H54 (cell line): ENCODE measurements at places on chromosomes 12 and 14.

- DNase-seq, result no peak
These were observed 297.6 kb upstream of the SEL1L start for GRCh38 chr14:81831128-81831820.

GRCh38 chr12:52634266-52635056 lies 16.1 kb upstream of the KRT73 start:
- DNase-seq, result no peak

DNA sequence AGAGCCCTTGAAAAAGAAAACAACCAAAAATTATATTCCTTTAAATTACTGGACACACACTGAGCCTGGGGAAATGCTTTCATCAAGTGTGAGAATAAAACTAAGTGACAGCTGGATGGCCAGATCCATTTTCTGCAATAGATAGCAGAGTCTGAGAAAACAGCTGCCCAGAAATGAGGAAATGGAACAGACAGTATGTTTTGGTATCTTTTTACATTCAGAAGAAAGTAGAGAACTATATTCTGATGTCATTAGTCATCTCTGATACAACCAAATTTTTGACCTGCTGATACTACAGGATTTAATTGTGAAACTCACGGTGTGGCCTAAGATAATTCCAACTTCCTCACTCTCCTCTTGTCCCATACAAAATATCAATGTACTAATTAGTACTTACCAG lies 78.2 kb downstream of the HMGA2 start:
- DNase-seq, result no peak

DNA sequence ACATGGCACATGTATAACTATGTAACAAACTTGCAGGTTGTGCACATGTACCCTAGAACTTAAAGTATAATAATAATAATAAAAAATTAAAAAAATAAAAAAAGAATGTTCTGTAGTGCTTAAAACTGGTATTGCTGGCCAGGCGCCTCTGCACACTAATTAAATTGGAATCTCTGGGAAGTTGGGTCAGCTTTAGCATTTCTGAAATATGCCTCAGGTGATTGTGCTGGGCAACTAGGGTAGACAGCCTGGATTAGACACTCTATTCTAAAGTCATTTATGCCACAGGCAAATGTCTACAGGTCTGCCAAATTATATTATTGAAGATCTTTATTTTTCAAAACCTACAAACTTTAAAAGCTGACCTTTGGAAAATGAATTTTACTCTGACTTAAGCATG lies 55.3 kb downstream of the PPM1H start:
- no peak for DNase-seq

DNA sequence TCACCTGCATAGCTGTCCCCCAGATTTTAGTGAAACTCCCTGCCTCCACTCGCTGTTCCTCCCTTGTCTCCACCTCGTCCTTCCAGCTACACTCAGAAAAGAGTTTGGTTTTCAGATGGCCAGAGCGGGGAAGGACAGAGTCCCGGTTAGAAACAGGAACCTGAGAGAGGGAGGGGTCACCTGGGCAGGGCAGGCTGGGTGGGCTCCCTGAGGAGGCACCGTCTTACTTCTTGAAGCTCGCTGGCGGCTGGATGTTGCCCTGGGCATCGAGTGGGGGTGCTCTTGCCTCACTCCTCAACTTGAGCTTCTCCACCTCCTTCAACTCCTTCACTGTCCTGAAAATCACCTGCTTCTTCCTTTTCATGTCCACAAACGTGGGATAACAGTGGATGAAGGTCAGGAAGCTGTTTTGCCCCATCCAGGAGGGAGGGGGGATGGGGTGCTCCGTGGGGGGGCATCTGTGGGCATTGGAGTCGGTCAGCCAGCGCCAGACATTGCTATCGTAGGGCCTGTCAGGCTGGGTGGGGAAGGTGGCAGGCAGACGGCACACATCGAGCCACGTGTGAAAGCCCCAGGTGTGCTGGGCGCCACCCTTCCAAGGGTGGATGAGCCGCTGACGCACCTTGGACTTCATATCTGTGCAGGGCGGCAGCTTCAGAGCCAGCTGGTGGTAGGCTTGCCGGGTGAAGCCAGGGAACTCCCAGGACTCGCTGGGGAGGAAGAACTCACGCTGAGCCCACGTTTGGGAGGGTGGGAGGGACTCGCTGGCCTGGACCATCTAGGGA lies 2.0 kb downstream of the TEX52 start:
- no peak for DNase-seq

- DNase-seq, result no peak
These were observed 99.7 kb downstream of the CMKLR1 start for GRCh38 chr12:108239378-108239777.

DNA sequence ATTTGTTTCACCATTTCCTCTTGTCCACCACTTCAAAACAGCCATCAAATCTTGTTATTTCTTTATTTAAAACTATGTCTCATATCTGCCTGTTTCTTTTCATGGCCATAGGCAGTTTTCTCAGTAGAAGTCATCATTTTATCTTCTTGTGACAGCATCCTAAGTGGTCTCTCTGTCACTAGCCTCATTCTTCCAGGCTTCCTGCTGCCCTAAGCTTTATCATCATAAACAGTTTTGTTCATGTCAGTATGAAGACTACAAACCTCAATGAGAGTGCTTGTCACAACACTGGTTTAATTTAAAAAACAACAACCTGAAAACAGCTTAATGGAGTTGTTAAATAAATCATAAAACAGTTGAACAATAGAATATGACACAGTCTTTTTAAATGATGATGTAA lies 387.8 kb upstream of the RPL10L start:
- no peak for DNase-seq

DNA sequence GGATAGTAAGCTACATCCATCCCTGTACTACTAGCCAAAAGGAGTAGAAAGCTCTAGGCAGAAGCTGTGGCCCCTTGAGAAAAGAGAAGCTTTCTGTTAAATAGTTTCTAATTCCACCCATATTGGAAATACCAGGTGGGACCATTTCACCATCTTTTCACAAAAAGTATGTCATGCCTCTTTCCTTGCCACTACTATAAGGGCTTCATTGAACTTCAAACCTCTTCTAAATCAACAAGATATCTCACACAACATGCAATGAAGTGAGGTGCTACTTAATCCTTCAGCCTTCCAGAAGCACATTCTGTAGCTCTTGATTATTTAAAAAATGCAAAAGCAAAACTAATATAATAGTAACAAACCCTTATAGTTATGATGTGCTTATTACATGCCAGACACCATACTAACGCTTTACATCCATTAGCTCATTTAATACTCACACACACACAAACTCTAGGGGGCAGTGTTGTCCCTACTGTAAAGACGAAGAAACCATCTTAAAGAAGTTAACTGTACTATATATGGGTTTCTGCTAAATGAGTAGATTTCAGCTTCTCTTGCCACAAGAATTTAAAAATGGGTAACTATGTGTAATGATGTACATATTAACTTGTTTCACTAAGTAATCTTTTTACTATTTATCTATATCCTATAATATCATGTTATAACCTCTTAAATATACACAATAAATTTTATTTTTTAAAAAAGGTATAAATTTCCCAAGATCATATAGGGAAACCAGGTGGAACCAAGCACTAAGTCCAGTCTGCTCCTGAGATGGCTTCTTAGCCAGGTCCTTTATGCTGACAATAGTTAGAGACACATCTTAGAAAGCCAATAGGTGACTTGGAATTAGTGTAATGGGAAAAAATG lies 124.4 kb downstream of the RPS29 start:
- DNase-seq, result no peak

- no peak for DNase-seq
These were observed 29.9 kb upstream of the OTX2 start for GRCh38 chr14:56840221-56840620.

DNA sequence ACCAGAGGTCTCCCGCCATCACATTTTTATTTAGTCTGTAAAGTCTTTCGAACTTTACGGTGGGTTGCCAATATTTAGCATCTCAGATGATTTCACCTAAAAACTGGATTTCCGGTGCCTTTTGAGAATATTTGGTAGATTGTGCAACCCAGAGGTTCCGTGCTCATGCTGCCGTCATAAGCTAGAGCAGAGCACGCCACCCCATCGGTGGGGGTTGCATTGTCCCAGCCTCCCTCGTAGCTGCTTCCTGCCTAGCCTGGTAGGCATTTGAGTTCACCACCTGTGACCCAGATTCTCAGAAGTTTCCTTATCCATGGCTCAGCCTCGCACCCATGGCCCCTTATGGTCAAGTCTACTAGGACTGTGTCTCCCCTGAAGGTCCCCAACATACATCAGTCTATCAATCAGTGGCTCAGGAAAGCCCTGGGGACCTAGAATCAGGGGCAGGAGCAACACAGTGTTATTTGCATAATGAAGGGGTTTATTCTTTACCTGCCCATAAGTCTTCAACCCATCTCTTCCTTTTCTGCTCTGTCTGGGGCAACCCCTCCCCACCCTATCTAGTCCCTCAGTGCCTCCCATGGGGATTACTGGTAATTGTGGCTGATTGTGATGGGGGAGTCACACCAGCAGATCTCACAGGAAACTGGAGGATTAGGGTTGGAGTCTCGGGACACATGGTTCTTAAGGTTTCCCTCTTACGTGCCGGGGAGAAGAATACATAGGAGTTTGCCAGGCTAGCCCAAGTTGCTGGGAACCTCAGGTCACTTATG lies 152.3 kb downstream of the PHETA1 start:
- no peak for DNase-seq

DNA sequence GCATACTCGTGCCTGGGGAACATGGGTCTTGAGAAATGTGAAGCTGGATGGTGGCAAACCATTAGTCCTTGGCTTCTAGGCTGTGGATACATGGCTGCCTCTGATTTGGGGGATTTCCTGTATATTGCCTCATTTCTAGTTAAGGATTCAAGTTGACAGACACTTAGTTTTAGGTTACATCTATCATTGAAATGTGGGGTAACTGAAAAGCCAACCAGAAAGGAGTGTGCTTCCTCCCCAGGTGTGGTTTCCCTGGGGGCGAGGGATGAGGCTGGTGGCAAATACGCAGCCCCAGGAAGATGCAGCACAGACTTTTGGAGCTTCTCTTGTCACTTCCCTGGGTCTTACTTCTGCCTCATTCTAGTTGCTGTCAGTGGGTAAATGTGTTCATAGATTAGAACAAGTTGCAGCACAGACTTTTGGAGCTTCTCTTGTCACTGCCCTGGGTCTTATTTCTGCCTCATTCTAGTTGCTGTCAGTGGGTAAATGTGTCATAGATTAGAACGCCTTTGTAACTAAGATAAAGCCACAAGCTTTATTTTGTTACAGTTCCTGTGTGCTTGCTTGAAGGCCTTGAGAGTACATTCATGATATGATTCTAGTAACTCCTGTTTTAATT lies 85.1 kb downstream of the BORCS5 start:
- no peak for DNase-seq

- DNase-seq, result no peak
These were observed 148.9 kb downstream of the ITPR2 start for GRCh38 chr12:26684101-26684500.

- peak; percentile 73 for DNase-seq
These were observed at the start of gene TM9SF1 for GRCh38 chr14:24195186-24196070. TM9SF1 (minus strand) TSS chr14:24195441; CDS start chr14:24195019, 422 bp downstream.

DNA sequence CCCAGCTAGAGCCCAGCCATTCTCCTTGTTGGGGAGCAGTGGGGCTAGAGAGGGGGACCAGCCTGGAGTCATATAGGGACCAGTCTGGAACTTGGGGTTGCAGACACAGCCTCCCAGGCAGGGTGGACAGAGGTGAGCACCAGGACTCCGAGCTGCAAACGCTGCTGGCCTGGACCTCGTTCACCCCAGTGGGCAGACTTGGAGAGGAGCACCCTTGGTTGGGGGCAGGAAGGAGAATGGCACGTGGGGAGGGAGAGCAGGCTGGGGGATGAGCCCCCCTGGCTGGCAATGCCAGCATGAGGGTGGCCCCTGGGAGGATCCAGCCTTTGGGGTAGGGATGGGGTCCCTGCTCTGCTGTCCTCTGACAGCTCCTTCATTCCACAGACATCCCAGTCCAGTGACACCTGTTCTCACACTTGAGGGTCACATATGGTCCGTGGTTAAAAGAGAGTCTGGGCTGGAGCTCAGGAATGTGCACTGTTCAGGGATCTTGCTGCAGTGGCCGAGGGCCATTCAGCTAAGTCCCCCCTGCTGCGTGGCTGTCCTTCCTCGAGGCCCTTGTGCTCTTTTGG lies 2.8 kb downstream of the LBHD2 start:
- DNase-seq, result no peak

- DNase-seq, result no peak
These were observed 40.0 kb downstream of the BTG1 start for GRCh38 chr12:92105676-92106075.

DNA sequence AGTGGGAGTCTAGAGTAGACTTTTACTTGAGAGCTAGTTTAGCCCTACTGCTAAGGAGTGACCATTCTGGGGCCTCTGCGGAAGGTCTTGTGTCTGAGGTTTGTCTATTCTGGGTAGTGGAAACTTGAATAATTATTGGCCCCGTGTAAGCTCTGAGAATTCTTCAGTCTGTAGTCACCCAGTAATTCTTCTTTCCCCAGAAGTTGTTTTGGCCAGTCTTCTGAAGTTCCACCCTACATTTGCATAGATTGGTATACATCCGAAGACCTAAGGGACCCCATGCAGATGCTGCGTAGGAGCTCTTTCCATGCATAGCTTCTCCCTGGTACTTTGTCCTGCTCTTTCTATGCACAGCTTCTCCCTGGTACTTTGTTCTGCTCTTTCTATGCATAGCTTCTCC lies 12.8 kb downstream of the CYP46A1 start:
- no peak for DNase-seq

DNA sequence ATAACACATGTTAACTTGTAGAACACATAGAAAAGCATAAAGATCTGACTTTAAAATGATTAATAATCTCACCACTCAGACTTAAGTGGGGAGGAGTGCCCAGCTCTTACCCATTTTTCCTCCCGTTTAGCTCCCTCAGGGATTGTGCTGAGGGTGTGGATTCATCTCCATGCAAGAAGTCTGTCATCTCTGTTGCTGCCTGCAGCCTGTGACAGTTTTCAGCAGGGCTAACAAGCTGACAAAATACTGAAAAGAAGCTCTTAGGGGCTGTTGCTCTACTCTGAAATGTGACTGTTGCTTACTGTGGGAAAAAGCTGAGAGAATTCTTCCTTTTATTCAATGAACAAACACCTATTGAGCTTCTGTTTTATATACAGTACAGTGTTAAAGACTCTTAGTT lies 216.2 kb downstream of the CPNE8 start:
- DNase-seq, result no peak

GRCh38 chr14:69620981-69621380 lies 9.6 kb downstream of the SUSD6 start:
- no peak for DNase-seq

DNA sequence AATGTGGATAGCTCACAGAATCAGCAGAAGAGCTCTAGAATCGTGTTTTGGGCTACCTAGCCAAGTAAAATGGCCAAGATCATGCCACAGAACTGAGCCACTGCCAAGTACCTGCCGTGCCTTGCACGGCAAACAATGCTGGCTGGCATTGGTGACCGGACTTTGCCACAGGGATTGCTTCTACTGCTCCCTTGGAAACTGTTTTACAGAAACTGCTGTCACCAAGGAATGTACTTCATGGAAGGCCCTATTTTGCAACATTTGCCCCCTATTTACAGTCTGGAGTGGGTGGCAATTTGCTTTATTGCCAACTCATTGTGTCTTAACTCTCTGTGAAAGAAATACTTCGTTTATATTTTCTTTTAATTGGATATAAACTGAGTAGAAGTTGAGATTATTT lies 49.0 kb downstream of the BORCS5 start:
- DNase-seq, result no peak
